ENCODE measurements at places on chromosomes 6 and 20.

GRCh38 chr6:113954653-113955052, 16.3 kb downstream of the HDAC2 start:
- DNase-seq = no peak

GRCh38 chr6:134654751-134655150, 295.1 kb downstream of the ALDH8A1 start:
- no peak for DNase-seq

GRCh38 chr6:87724983-87725811, 23.2 kb upstream of the AKIRIN2 start:
- DNase-seq = no peak

DNA sequence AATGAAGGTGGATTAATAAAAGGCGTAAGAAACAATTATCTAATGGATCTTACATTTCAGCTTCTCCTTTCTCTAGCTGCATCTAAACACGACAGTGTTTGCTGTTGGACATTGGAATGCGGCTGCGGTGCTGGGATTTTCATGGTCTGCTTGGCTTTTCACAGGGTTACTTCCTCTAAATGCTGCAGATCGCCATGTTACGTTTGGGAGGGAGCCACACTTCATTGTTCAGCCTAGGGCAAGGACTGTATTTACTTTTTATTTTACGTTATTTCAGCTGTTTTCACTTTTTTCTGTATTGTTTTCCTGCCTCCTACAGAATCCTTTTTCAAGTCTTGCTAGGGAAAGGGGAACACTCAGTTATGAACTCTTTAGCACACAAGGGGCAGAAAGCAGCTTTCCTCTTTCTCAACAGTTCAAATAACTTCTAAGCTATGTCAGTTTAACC, 97.9 kb upstream of the MTHFD1L start:
- no peak for DNase-seq

DNA sequence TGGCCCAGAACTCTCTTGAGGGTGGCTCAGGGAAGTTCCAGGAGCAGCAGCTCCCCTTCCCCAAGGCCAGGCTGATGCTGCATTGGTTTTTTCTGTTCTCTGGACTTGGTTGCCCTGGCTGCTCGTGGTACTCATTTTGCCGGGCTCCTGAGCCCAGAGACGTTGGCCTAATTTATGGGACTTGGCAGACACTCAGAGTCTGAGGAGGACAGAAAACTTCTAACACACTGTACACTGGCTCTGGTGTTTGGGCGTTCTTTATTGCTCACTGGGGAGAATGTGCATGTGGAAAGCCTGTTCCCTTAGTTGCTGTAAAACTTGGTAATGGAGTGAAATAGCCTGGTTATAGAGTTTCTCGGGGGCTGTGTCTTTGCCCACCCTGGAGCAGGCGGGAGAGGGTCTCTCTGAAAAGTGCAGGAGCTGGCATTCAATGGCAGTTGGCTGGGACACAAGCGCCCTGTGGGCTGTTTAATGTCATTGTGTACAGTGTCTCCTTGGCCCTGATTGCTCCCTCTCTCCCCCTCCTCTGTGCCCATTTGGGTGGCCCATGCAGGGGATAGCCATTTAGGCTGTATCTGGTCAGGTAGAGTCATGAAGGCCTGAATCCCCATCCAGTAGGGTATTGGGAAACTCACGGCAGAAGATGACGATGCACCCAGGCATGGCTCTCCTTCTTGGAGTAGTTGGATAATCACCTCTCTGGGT, 109.3 kb downstream of the CDC5L start:
- DNase-seq = no peak

DNA sequence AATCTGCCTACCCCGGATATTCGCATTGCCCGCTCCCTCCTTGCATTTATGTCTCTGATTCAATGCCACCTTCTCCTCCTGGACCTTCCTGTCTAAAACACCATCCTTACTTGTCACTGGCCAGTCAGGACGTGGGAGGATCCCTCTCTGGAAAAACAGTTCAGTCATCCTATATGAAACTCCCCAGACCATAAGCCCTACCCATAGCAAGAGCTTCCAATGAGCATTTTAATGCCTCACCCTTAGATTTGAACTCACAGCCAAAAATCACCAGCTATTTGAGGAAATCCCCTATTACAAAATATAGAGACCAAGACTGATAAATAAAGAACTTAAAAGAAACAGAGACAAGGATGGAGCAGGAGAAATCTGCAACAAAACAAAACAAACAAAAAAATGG, 86.4 kb downstream of the SHLD1 start:
- no peak for DNase-seq

DNA sequence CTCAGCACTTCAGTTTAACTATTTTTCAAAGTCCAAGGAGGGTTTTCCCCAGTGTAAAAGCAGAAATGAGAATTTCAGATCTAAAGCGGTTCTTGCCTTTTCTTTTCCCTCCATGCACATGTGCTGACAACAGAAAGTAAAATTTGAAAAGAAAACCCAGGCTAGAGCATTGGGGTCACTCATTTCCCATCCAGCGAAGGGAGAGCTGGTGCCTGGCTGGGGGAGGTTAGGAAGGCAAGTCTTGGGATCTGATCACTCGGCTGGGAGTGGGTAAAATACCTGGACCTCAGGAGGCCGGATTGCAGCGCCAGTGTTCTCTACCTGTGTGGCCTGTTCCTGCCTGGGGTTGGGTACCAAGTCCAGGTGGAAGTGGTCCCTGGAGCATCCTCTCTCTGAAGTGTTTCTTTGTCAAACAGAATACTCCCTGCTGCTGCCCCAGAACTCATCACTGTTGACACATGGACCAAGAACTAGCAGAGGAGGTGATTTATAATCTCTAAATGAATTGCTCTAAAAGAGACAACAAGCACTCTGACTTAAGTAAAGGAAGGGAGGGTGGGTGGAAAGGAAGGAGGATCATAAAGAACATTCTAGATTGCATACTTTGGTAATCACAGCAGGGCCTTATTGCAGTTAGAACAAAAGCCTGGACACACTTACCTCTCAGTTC, 136.0 kb downstream of the MTHFD1L start:
- DNase-seq = no peak

GRCh38 chr20:36881888-36882287, 6.0 kb downstream of the TLDC2 start:
- DNase-seq = no peak

DNA sequence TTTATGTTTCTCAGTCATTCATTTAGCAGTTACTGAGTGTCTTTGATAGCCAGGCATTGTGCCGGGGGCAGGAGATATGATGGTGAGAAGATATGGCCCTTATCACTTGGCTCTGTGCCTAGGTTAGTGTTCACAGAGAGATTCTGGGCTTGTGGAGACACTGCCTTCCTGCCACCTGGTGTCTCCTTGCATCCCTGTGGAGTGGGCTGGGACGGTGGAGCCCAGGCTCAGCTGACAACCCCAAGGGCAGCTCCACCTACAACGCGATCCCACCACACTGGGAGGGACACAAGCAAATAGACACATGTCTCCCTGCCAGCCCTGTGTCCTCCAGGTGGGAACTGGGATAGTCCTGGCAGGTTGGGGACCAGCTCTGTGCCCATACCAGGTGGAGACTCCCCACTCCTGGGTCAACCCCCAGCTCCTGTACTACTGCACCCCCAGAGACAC, 30.3 kb upstream of the VEGFA start:
- no peak for DNase-seq

GRCh38 chr20:20342066-20342465, 25.8 kb upstream of the INSM1 start:
- DNase-seq = no peak

DNA sequence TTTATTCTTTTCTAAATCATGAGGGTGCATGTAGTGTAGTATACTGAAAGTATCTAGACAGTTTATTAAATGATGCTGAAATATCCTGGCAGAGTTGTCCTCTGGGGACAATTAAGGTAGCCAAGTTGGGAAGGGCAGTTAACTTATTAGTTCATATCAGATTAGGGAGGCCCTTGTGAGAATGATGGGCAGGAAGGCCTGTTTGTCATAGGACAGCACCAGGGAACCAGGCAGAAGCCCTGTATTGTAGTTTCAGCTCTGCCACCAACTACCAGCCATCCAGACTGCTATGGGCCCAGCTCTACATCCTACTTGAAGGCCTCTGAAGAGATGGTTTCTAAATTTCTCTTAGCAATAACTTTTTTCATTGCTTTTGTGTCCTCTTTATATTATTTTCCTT, 4.0 kb downstream of the MYLIP start:
- no peak for DNase-seq

DNA sequence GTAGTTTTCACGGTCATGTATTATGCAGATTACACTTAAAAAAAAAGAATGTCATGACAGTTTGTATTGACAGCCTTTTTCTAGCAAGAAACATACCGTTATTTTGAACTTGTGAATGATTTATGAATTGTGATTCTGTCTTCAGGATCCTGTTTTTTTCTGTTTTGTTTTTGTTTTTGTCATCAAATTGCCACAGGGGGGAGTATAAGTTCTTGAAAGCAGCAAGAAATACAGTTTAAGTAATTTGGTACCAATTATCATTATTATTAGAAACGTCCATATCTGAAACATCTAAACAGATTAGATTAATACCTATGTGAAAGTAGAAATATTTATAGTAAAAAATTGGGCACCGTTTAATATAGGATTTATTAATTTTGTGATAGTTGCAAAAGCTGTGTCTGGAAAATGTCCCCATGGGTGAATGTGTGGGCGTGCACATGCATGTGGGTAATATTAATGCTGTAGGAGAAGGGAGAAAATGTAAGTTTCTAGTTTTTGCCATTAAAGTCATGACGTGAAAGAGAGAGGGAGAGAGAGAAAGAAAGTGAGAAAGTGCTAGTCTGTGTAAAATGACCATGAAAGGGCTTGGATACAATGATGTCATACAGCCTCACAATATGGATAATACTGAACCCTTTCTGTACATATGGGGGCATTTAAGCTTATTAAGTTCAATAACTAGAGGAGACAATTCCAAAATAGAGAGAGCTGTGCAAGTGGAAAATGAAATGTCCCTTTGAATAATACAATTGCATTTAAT, 9.4 kb upstream of the CCN2 start:
- DNase-seq = no peak

- DNase-seq = peak; percentile 54
These were observed 85.7 kb downstream of the NFATC2 start for GRCh38 chr20:51456511-51457509.

DNA sequence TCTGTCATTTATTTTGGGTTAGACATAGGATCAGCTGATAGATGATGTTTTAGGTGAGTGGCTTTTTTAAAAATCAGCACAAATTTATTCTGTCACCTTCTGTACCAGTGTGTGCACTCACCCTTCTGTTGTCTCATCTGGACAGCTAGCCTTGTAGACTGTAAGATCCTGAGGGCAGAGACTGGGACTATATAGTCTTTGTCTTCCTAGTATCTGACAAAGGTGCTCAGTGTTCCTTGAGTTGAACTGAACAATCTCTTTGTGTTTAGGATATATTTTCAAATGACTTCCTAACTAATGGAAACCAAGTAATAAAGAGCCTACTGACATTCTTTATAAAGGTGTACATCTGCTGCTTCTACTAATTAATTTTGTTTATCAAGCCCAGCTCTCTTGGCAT, 3.0 kb downstream of the DCBLD1 start:
- DNase-seq = no peak

Measured in D341Med (cell line).